ENCODE measurements at places on chromosomes 6 and 20.

DNA sequence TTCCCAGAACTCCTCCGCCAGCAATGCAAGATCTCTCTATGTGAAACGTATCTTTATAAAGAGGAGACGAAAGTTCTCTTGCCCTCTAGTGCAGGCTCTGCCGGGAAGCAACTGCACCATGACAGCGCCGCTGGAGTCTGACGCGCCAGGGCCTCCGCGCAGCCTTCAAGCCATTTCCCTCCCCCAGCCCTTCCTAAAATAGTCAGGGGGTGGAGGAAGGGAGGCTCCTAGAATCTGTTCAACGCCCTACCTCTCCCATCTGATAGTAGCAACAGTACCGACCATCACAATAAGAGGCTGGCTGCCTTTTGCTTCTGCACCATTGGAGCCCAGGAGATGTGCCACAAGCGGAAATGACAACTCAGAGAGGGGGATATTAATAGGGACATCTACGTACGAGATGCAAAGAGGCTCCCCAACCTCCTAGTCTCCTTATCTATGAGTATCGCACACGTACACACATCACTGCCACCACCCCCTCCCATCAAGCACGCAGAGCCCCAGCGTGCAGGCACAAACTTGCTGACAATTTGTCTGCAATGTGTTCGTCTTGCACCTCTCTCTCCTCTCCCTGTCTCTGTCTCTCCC lies 1.0 kb downstream of the SYNE1 start:
- no peak for DNase-seq

- no peak for DNase-seq
Observed at GRCh38 chr6:89412071-89413005, at the start of gene RRAGD. Gene RRAGD, minus strand, starts transcription at chr6:89412273. Its CDS starts 280 bp downstream, at chr6:89411993.

GRCh38 chr6:14132244-14132920 lies 14.8 kb downstream of the CD83 start:
- DNase-seq: no peak

DNA sequence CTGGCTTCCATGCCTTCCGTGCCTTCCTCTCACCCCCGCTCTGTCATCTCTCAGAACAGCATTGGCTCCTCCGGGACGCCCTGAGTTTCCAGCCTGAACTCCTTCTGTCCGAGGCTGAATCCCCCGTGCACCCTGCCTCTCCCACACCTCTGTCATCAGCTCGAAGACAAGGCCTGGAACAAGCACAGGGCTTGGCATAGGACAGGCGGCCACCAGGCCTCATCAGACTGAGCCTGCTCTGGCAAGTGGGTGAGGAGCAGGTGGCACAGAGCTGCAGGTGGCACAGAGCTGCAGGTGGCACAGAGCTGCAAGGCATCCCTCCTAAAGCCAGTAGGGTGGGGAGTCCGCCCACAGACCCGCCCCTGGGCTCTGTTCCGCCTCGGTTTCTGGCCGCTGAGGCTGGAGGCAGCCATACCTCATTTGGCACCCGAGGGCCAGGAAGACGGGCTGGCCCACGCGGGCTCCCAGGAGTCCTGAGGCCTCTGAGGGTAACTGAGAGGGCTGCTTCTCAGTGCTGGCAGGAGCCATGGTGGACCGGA lies 60.2 kb downstream of the EZR start:
- no peak for DNase-seq

GRCh38 chr6:27956941-27957340 lies at the start of gene OR2B6:
Gene OR2B6, plus strand, starts transcription at chr6:27957241. Its CDS starts 0 bp downstream, at chr6:27957241.
- DNase-seq: no peak

- no peak for DNase-seq
Observed at GRCh38 chr6:44456070-44456965, 68.8 kb downstream of the CDC5L start.

GRCh38 chr6:41741625-41742490 lies 5.3 kb downstream of the PGC start:
- DNase-seq: no peak

GRCh38 chr6:34852406-34853085 lies 35.3 kb downstream of the TAF11 start:
- no peak for DNase-seq

DNA sequence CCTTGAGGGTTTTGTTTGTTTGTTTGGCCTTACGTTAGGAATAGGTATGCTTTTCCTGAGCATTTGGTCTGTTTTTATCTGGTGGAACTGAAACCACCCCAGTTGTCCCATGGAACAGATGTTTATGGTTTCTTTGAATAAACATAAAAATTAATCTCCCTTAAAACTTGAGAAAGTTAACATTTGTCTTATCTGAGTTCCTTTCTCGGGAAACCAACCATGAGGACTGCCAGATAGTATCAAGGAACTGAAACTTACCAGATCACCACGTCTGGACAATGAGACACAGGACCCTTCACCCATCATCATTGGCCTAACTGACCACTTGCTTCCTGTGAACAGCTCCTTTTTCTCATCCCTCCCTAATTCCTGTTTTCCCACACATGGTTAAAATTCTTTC lies 15.3 kb upstream of the HECA start:
- DNase-seq: no peak

DNA sequence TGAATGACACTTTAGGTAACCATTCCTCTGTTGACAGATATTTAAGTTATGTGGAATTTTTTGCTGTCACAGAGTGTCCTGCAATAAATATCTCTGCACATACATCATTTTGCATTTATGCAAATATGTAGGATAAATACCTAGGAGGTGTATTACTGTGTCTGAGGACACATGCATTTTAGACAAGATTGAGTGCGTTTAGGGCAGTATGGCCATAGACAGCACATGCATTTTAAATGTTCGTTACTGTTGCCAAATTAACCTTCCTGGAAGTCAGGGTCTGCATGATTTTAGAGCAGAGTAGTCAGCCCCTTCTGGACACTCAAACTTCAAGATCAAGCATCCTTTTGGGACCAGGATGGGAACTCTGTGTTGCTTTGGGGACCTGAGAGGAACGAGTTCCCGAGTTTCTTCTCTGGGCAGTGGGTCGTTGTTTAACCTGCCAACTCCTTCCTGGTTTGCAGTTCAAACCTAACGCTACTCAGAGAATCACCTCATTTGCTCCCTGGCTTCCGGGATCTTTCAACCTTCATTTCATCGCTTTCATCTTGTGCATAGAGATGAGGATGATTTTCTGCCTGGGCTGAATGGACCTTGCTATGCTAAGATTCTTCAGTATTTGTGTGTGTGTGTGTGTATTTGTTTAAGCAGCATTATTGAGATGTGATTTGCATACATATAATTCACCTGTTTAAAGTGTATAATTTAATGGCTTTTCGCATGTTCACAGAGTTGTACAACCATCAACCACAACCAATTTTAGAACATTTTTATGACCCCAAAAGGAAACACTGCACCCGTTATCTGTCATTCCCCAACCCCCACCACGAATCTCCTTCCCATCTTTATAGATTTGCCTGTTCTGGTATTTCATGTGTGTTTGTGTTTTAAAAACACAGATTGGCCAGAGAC lies 9.8 kb downstream of the BCAS4 start:
- DNase-seq: no peak

GRCh38 chr6:86128130-86128814 lies 485.6 kb upstream of the SYNCRIP start:
- no peak for DNase-seq

Data from foreskin keratinocyte (primary cell).